Transverse colon (tissue), 4 donors: ENCODE measurements at places on chromosomes 5 and 9. TPM values are rescaled to one million over a fixed set of nuclear protein-coding genes. Genes with fewer than 3 reads are reported as not detected.
A peak's percentile ranks its signal among the peaks of the same experiment; 100 is the strongest.

DNA sequence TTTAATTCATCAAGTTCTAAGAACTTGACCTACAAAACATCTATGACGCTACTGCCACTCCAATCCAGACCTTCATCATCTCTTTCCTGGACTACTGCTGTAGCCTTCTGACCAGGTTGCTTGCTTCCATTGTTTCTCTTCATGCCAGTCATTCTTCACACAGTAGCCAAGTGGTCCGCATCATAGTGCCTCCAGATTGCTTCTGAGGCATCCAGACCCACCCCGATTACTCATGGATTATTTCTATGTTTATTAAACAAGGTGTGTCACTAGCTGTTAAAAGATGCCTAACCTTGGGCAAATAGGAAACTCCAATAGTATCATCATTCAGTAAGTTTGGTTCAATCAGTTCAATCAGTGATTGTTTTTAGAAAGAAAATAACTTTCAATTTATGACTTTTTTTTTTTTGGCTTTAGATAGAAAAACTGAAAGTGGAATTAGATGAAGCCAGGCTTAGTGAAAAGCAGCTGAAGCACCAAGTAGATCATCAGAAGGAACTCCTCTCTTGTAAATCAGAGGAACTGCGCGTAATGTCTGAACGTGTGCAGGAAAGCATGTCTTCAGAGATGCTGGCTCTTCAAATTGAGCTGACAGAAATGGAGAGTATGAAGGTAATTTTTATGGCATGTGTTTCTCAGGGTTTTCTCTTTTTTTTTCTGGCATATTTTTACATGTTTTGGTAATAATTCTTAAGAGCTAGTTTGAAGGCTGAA lies 9.5 kb downstream of the SPDL1 start:
- no peak for DNase-seq
- no peak overlapping the region for H3K4me3 ChIP-seq
- no peak overlapping the region for H3K27ac ChIP-seq
- H3K4me1 ChIP-seq, result no peaks in the 10 kb centered on the region
- H3K36me3 ChIP-seq, result peaks cover 24% of the 10 kb centered on the region

DNA sequence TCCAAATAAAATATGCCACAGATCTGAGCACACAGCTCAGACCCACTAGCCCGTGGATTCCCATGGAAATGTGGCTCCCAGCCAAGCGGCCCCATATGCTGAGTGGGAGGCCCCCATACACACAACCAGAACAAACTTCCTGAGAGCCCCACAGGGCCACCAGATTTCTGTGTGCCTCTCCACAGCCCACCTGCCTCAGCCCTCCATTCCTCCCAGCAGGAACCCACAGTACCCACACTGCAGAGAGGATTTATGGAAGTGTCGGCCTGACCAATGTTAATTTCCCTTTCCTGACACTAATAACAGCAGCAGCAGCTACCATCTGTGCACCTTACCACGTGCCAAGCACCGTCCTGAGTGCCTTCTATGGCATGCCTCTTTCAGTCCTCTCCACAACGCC lies 99.3 kb upstream of the SPOCK1 start:
- no peak overlapping the region for H3K27ac ChIP-seq
- H3K36me3 ChIP-seq, result no peaks in the 10 kb centered on the region
- H3K27me3 ChIP-seq, result peaks cover 4% of the 10 kb centered on the region
- DNase-seq, result no peak

GRCh38 chr9:112041536-112042243 lies 133.4 kb downstream of the SUSD1 start:
- H3K27me3 ChIP-seq, result no peaks in the 10 kb centered on the region
- no peak overlapping the region for H3K27ac ChIP-seq
- H3K4me3 ChIP-seq, result no peak overlapping the region
- H3K4me1 ChIP-seq, result peaks cover 5% of the 10 kb centered on the region
- no peak for DNase-seq

DNA sequence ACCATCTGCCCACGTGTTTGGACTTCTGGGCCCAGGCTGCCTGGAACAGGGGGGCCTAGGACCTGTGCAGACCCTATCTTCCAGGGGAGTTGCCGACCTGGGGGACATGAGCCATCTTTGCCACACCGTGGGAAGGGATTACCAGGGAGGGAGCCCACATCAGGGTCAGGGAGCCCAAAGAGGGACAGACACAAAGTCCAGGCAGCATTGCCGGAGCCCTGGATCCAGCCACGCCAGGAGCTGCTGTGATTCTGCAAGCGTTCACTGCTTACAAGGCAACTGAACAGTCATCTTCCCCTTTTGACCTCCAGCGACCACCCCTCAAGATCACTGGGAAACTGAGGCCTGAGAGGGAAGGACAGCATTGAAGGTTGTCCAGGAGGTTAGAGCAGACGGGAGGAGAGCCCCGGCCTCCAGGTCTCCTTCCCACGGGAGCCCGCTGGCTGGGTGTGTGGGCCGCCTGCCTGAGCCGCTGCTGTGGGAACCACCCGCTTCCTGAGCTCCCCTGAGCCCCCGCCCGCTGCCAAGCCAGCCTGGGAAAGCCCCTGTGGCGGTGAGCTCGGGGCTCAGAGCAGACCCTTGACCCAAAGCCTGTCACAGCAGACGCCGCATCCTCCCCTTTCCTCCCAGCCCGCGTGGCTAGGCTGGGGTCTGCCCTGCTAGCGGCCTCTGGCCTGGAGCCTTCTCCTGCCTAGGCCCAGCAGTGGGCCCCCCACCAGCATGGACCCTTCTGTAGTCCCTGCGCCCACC lies 17.1 kb upstream of the NOTCH1 start:
- no peaks in the 10 kb centered on the region for H3K36me3 ChIP-seq
- H3K27ac ChIP-seq, result no peak overlapping the region
- peaks cover 28% of the 10 kb centered on the region for H3K4me1 ChIP-seq
- no peaks in the 10 kb centered on the region for H3K27me3 ChIP-seq
- H3K4me3 ChIP-seq, result no peak overlapping the region
- no peak for DNase-seq

DNA sequence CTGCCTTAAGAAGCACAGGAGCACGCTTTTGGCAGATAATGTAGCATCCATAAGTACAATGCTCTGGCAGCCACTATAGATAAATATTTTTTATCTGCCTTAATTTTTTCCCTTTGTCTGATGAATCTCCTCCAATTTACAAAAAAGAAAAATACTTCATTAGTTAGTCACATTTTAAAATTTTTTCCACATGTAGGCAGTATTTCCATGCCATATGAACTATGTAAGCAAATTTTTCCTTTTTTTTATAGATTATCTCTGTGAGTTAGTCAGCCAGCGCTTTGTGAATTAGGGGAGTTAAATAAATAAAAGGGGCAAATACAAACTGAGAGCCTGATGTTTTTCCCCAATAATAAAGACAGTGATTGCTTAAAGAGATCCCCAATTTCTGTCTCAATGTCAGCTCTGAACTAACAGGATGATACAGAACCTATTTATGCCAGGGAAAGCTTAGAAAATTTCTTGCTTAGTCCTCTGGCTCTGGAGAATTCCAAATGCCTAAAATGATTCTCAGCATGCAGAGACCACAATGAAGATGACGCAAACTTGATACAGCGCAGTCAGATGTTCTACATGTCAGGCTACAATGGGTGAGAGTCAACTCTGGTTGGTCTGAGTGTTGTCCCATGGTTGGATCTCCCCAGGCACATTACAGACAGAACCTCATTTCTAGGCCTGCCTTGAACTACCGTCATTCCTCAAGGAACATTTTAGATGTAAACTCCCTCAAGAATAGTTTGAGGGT lies 390.4 kb upstream of the CDH6 start:
- H3K4me1 ChIP-seq, result no peaks in the 10 kb centered on the region
- H3K36me3 ChIP-seq, result no peaks in the 10 kb centered on the region
- no peak overlapping the region for H3K27ac ChIP-seq
- no peaks in the 10 kb centered on the region for H3K27me3 ChIP-seq

GRCh38 chr5:74850789-74851425 lies 15.3 kb downstream of the FAM169A start:
- no peak for DNase-seq
- H3K4me1 ChIP-seq, result no peaks in the 10 kb centered on the region
- H3K36me3 ChIP-seq, result no peaks in the 10 kb centered on the region
- no peaks in the 10 kb centered on the region for H3K27me3 ChIP-seq
- H3K27ac ChIP-seq, result no peak overlapping the region

GRCh38 chr9:15310107-15310850 lies 3.3 kb upstream of the TTC39B start:
- H3K4me1 ChIP-seq, result peaks cover 5% of the 10 kb centered on the region
- H3K27ac ChIP-seq, result no peak overlapping the region
- H3K4me3 ChIP-seq, result no peak overlapping the region
- H3K27me3 ChIP-seq, result no peaks in the 10 kb centered on the region

- H3K4me1 ChIP-seq, result peaks cover 17% of the 10 kb centered on the region
- DNase-seq, result no peak
- H3K27me3 ChIP-seq, result peaks cover 4% of the 10 kb centered on the region
- H3K36me3 ChIP-seq, result no peaks in the 10 kb centered on the region
- peak overlapping the region; percentile 91 for H3K27ac ChIP-seq
Observed at GRCh38 chr5:177477701-177478477, 4.5 kb upstream of the DBN1 start.

DNA sequence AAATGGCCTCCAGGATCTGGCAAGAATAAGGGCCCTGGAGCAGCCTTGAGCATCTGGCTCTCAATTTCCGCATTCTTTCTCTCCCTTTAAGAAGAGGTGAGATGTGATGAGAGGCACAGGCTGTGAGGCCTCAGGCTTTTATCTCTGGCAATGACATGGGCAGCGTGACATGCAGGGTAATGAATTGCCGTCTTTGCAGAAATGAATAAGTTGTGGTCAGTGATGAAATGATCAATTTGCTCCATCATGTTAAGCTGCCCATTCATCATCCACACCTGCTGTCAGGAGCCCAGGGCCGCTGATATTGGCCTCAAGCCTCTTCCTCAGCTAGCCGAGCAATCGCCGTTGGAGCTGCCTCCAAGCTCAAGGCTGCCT lies 265.3 kb downstream of the TRIM32 start:
- H3K4me3 ChIP-seq, result no peak overlapping the region
- H3K36me3 ChIP-seq, result no peaks in the 10 kb centered on the region
- DNase-seq, result no peak

- H3K4me1 ChIP-seq, result peaks cover 28% of the 10 kb centered on the region
- H3K4me3 ChIP-seq, result no peak overlapping the region
- no peaks in the 10 kb centered on the region for H3K36me3 ChIP-seq
- no peaks in the 10 kb centered on the region for H3K27me3 ChIP-seq
Observed at GRCh38 chr5:119274767-119275130, 81.1 kb upstream of the TNFAIP8 start.

GRCh38 chr5:154409230-154409840 lies 36.5 kb upstream of the SAP30L start:
- no peaks in the 10 kb centered on the region for H3K27me3 ChIP-seq
- no peak overlapping the region for H3K27ac ChIP-seq
- no peak overlapping the region for H3K4me3 ChIP-seq
- H3K36me3 ChIP-seq, result no peaks in the 10 kb centered on the region
- peaks cover 4% of the 10 kb centered on the region for H3K4me1 ChIP-seq

DNA sequence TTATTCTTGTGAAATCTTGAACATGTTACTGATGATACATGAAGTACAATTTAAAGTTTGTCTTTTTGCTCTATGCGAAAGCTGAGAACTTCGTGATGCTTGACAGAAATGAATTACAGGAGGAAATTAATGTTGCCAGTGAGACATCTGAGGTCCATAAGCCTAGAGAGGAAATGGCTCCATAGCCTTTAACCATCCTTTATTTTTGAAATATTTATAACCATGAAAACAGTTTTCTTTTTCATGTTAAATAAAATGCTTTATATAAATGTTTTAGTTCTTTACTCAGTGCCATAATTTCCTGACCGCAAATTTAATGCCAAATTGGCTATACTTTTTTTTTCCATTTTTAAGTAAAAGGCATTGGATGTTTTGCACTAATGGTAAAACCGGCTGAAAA lies 29.1 kb downstream of the F2RL2 start:
- no peak for DNase-seq
- H3K27ac ChIP-seq, result no peak overlapping the region
- no peak overlapping the region for H3K4me3 ChIP-seq
- H3K27me3 ChIP-seq, result no peaks in the 10 kb centered on the region
- no peaks in the 10 kb centered on the region for H3K4me1 ChIP-seq

DNA sequence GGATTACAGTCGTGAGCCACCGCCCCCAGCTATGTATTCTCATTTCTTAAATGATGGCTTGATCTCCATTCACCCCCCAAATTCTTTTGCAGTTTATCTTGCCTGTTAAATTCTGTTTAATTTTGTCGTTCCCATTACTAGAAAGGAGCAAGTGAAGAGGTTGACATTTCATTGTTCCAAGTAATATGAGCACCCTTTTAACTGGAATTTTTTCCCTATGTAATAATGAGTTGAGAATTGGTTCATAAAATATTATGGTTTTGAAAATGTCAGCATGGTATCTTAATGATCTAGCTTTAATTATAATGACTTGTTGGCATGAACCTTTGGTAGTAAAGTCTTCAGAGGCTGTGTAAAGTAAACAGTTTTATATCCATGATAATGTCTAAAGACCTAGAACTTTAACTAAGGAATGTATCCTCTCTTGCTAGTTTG lies 37.4 kb downstream of the F2RL2 start:
- no peak overlapping the region for H3K4me3 ChIP-seq
- H3K27ac ChIP-seq, result no peak overlapping the region
- no peaks in the 10 kb centered on the region for H3K36me3 ChIP-seq
- H3K4me1 ChIP-seq, result peaks cover 36% of the 10 kb centered on the region
- no peaks in the 10 kb centered on the region for H3K27me3 ChIP-seq

- H3K4me3 ChIP-seq, result no peak overlapping the region
- H3K4me1 ChIP-seq, result no peaks in the 10 kb centered on the region
- no peak for DNase-seq
- no peaks in the 10 kb centered on the region for H3K27me3 ChIP-seq
- H3K27ac ChIP-seq, result no peak overlapping the region
Observed at GRCh38 chr5:54590824-54591223, 73.3 kb downstream of the SNX18 start.

GRCh38 chr5:72476721-72477120 lies 30.5 kb downstream of the ZNF366 start:
- H3K4me1 ChIP-seq, result no peaks in the 10 kb centered on the region
- DNase-seq, result no peak
- H3K36me3 ChIP-seq, result no peaks in the 10 kb centered on the region
- no peak overlapping the region for H3K4me3 ChIP-seq

NCS1 gene
- total RNA-seq, result 66.5 TPM

PRRC1 gene
- total RNA-seq, result 11.2 TPM

PJA2 gene
- 62.5 TPM for total RNA-seq

PCA3 gene
- total RNA-seq, result not detected

AGXT2 gene
- not detected for total RNA-seq

RNF208 gene
- total RNA-seq, result 7.5 TPM

SOHLH1 gene
- total RNA-seq, result not detected

PCDHGA6 gene
- total RNA-seq, result 4.0 TPM
